ENCODE measurements at places on chromosomes 2 and 18.

- DNase-seq = peak; percentile 79
Measured at GRCh38 chr18:2654928-2655177, 673 bp upstream of the SMCHD1 start.

GRCh38 chr2:164655336-164655735, 34.1 kb upstream of the GRB14 start:
- DNase-seq = no peak

- DNase-seq = no peak
Measured at GRCh38 chr2:30068067-30068466, 78.7 kb upstream of the YPEL5 start.

DNA sequence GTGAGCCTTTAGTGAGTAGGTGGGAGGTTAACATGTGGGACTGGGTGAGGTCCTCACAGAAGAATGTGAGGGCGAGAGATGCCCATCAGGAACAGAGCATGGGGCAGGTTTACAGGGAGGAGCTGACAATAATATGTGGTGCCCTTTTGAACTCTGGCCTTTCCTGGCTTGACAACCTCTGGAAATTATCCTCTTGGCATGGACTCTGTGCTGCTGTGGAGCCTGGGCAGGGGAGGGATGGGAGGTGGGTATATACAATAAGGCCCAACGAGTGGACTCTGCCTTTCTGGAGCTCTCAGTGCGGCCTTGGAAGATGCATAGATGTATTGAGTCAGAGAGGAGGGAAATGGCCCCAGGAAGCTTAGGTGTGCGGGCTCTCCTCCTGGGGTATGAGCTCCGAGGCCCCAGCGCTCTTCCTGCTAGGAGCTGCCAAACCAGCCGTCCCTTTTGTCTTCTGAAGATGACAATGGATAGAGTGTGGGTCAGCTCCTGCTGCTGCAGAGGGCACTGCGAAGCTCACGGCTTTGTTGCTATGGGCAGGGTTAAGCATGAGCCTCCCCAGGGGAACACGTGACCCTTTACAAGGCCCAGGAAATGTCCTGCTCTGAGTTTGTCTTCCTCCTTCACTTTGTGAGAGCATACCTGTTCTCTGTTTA, 8.7 kb upstream of the PSD4 start:
- no peak for DNase-seq

DNA sequence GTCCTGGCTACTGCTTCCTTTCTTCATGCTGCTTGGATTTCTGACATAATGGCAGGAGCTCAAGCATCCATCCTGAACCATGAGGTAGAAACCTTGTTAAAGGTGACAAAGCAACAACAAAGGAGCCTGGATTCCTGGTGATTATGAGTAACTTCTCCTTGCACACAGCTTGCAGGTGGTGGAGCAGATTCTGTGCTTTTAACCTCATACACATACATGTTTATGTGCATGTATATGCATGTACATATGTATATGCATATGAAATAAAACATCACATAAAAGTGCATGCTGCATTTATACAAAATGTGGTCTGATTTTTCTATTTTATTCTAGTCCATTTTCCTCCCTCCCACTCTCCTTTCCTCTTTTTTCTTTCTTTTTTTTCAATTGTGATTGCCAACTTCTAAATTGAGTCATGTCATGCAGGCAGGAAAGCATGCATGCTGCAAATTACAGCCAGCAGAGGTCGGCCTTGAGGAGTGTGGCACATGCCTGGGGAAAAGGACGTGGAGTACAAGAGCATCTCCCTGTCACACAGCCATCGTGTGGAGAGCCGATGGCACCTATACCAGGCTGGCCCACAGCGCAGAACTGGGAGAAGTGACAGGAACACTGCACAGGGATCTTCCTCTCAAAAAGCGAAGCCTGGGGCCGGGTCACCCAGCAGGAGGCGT, 17.9 kb downstream of the LCT start:
- DNase-seq = peak; percentile 43

DNA sequence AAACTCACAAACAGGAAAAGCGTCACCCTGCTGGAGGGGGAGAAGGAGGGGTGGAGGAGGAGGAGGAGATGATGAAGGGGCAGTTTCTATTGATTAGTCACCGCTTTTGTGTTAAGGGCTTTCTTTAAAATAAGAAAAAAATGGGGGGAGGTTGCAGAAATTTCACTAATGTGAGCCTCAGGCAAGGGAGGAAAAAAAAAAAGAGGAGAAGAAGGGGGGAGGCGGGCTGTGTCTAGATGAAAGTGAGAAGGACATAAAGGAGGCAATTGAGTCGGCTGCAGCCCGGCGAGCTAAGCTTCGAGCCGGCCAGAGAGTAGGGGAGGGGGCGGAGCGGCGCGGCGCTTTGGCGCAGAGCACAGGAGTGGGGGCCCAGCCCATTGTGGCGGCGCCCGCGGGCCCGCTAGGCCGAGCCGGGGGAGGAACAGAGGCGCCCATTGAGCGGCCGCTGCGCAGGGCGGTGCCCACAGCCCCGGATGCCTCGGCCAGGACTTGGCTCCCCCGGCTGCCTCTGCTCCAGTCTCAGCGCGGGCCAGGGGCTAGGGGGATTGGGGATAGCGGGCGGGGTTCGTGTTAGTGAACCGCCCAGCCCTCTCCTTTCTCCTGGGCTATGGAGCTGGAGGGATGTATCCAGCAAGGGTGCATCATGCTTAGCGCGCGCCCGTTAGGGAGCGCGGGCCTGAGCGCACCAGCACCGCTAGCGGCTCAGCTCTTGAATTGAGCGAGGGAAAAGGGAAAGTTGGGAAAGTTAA, 7.9 kb downstream of the PAX3 start:
- no peak for DNase-seq

- DNase-seq = no peak
Measured at GRCh38 chr2:176078541-176079284, 5.0 kb downstream of the EVX2 start.

GRCh38 chr2:62304429-62305417, 108.8 kb downstream of the B3GNT2 start:
- DNase-seq = peak; percentile 96

DNA sequence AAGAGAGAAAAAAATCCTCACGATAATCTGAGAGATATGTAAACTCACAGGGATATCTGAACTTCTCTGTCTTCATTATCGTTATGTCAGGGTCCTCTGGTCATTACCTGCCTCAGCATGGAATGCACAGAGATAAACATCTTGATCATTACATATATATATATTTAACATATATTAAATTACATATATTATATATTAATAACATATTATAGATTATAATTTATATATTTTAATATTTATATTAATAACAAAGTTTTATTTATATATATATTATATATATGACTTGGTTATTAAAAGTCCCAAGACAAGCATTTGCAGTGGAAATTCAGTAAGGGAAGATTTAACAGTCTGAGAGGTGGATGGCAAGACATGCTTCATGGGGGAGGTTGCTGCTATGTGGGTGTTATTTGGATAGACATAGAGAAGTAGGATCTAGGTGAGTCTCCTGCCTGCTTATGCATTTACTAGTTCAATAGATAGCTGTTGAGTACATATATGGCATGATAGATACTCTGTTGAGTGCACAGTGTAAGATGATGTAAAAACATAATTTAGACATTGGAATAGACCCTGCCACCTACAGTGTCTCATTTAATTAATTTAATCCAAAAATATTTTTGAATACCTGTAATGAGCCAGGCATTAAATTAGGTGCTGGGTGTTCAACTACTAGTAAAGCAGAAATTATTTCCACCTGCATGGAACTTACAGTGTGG, 255.2 kb downstream of the RAD51AP2 start:
- DNase-seq = no peak

- no peak for DNase-seq
Measured at GRCh38 chr2:99573634-99574251, 83.9 kb upstream of the REV1 start.

DNA sequence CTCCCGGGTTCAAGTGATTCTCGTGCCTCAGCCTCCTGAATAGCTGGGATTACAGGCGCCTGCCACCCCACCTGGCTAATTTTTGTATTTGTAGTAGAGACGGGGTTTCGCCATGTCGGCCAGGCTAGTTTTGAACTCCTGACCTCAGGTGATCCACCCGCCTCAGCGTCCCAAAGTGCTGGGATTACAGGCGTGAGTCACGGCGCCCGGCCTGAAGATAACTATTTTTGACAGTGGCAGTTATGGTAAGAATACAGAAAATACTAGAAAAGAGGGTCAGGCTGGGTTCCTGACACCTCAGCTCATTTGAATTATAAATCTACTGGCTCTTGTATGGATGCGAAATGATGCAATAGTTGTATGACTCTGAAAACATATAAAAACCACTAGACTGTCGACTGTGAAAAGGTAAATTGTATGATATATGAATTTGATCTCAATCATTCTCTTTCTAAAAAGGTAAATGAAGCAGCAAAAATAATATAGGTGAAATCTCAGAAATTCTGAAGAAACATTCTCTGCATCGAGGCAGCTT, 11.1 kb upstream of the DGKD start:
- no peak for DNase-seq

GRCh38 chr2:142290931-142291330, 160.1 kb upstream of the LRP1B start:
- no peak for DNase-seq

- DNase-seq = peak; percentile 65
Measured at GRCh38 chr18:21997207-21998143, 171.9 kb upstream of the GATA6 start.

DNA sequence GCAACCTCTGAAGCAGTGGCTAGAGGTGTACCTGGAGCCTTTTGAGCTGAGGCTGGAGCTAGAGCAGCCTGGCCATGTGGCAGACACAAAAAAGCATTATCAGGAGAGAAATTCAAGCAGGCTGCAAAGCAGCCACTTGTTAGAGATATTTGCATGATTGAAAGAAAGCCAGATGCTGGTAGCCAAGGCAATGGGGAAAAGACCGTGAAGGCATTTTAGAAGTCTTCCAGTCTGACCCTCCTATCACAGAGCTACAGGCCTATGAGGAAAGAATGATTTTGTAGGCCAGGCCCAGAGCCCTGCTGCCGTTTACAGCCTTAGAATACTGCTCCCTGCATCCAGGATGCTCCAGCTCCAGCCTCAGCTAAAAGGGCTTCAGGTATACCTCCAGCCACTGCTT, 41.4 kb upstream of the TNP1 start:
- no peak for DNase-seq

DNA sequence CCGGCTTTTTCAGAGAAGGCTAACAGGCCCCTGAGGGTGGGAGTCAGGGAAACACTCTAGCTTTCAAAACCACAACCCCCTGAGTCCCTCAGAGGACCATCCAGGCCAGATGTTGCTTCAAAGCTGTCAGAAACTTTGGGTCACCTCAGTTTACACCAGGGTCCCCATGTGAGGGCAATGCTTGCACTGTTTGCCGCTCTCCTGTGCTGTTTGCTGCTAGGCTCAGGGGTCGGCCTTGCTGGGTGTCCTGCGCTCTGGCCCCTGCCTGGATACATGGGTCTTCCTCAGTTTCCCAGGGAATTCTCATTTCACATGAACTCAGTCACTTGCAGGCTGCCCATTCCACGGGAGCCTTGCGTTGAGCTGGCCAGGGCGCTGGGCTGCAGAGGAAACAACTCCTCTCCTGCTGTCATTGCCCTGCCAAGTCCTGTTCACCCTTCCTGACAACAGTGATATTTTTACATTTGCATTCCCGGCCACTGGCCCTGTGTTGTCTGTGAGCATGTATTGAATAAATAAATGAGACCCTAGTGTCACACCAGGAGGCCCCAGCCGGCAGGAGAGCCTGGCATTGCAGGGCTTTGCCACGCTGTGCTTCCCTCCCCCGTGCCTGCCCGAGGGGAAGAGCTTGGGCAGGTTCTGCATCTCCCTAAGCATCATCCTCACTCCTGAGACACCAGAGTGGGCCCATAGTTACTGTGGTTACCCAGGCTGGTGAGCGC, 73.2 kb upstream of the RAB6C start:
- no peak for DNase-seq

DNA sequence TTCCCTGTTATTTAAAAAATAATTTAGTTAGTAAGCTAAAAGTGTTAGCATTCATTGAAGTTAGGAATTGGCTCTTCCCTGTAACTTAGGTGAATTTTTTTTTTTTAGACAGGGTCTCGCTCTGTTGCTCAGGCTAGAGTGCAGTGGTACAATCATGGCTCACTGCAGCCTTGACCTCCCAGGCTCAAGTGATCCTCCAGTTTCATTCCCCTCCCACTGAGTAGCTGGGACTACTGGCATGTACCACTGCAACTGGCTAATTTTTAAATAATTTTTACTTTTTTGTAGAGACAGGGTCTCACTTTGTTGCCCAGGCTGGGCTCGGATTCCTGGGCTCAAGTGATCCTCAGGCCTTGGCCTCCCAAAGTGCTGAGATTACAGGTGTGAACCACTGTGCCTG, 66.4 kb downstream of the CERS6 start:
- no peak for DNase-seq

DNA sequence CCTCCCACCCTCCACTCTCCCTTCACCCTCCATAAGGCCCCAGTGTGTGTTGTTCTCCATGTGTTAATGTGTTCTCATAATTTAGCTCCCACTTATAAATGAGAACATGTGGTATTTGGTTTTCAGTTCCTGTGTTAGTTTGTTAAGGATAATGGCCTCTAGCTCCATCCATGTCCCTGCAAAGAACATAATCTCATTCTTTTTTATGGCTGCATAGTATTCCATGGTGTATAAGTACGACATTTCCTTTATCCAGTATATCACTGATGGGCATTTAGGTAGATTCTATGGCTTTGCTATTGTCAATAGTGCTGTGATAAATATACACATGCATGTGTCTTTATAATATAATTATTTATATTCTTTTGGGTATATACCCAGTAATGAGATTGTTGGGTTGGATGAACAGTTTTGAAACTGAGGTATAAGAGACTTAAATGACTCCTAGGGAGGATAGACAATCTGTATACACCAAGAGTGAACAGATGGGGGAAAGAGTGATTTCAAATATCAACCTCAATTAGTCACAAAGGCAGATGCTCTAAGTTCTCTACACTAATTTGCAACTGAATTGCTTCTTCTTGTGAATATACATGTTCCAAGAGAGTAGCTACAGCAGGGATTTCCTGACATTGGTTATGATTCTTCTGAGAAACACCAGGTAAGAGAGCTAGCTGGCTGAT, 23.7 kb downstream of the CWC22 start:
- DNase-seq = no peak

- DNase-seq = peak; percentile 89
Measured at GRCh38 chr2:191836853-191837769, 9.8 kb downstream of the CAVIN2 start.

- no peak for DNase-seq
Measured at GRCh38 chr2:53252115-53252514, 515.5 kb upstream of the CHAC2 start.

DNA sequence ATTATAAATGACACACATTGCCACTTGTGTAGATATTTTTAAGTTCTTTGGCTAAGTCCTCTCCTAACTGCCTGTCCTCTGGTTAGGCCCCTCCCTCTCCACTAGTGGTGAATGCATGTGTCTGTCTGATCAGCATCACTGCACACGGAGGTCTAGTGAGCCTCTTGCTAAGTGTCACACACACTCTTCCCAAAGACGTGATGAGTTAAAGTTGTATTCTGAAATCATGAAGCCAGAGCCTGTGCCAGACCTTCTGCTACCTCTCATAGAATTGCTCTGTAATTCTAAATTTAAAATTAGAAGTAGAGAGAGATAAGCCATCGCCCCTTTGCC, 41.3 kb downstream of the RALB start:
- DNase-seq = no peak

GRCh38 chr2:74081030-74081762, 66.5 kb downstream of the BOLA3 start:
- DNase-seq = no peak

GRCh38 chr2:152715854-152716428, 1.3 kb downstream of the PRPF40A start:
- no peak for DNase-seq

- DNase-seq = peak; percentile 43
Measured at GRCh38 chr2:113240915-113241911, 37.5 kb downstream of the PAX8 start.

Measured in K562 (cell line).